CD4-positive, alpha-beta T cell treated with Interleukin-2 at 100 ng/mL for 4 hours (primary cell): ENCODE measurements at places on chromosomes 13 and 19.
A peak's percentile ranks its signal among the peaks of the same experiment; 100 is the strongest.

GRCh38 chr19:49331616-49332055 lies 3.6 kb upstream of the CD37 start:
- peak; percentile 79 for DNase-seq

GRCh38 chr13:76620036-76620435 lies 266.2 kb downstream of the KCTD12 start:
- DNase-seq, result no peak

DNA sequence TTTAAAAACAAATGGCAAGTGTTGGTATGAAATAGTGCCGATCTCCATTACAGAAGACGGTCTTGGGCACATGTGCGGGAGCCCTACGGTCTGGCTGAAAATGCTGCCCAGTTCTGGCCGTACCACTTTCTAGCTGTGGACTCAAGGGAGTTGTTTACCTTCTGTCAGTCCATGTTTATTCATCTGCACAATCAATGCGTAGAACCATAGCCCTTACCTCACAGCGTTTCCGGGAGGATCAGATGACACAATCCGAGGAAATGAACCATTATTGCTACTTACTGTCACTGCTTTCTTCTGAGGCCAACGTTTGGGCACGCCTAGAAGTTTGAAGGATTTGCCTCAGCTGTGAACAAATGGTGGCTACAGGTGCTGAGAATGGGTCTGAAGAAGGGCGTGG lies 31.2 kb downstream of the GADD45B start:
- DNase-seq, result peak; percentile 66

DNA sequence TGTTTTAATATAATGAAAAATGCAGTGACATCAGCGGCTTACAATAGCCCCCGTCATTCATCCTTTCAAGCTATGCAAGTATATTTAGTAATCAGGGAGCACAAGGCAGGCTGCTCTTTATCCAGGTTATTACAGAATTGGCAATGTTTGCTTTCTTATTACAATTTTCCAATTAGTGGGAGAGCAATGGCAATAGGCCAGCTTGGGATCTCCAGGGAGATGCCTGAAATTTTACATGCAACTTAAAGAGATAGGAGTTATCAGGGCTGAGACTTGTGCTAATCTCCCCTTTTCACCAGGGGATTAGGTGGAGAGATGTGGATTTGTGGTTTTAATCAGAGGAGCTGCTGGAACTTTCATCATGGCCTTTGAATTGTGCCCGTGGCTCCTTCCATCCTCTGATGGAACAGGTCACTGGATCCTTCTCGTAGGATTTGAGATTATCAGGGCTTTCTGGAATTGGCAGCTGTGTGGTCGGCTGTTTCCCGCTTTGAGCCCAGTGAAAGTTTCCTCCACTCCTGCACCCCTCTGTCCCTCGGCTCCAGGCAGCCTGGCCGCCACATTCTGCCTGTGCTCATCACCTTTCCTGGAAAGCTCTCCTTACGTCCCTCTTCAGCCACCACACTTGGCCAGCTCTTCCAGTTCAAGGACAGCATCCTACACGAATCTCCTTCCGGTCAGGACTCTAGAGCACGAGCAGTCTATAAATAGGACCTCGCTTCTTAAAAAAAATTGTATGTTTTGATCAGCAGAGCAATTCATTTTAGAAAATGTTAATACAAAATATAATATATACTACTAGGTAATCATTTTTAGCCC lies 47.0 kb downstream of the CBY2 start:
- no peak for DNase-seq

DNA sequence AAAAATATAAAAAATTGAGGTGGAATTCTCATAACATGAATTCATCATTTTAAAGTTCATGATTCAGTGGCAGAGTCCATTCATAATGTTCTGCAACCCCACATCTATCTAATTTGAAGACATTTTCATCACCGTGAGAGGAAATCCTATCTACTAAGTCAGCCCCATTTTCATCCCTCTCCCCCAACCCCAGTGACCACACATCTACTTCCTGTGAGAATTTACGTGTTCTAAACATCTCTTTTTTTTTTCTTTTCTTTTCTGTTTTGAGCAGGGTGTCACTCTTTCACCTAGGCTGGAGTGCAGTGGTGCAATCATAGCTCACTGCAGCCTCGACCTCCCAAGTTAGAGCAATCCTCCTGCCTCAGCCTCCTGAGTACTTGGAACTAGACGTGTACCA lies 17.5 kb downstream of the ATCAY start:
- DNase-seq, result no peak

GRCh38 chr13:50527612-50528509 lies 315.6 kb downstream of the DLEU7 start:
- no peak for DNase-seq

- peak; percentile 60 for DNase-seq
Measured at GRCh38 chr13:100392709-100393630, 195.6 kb downstream of the GGACT start.

DNA sequence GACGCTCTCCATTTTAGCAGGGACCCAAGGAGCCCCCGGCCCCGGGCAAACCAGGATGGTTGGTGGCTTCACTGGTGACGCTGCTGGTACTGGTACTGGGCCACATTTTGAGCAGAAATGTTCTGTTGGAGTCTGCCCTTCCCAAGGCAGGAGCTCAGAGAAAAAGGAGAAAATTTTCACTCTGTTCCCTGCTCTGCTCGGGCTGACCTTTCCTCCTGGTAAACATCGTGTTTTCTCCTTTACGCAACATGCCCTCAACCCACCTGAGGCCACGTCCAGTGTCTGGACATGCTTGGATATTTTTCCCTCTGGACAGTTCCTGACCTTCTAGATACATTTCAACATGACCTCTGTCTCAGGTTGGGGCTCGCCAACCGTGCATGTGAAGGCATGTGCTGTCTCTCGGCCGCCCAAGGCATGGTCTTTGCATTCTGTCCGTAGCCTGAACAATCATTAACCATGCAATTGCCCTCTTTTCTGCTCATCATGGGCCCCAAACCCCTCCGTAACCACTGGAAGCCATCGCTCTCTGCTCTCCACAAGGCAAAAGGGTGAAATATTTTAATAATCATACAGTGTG lies 115.2 kb upstream of the PEG3 start:
- no peak for DNase-seq

- DNase-seq, result no peak
Measured at GRCh38 chr13:105719859-105720258, 815.6 kb downstream of the EFNB2 start.

DNA sequence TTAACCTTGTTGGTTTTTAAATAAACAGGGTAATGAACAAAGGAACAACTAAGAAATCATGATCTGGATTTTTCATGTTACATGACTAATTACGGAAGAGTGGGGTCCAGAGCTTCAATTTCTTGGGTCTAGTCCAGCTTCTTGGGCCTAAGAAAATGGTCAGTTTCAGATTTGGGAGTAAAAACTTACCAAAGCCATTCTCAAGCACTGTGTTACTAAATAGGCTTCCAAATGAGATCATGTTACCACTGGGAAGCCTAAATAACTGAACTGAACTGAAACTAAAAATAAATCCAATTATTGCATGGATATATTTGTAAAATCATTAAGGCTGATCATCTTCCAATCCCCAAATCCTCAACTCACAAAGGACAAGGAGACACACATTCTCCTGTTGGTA lies 13.9 kb downstream of the TBC1D4 start:
- no peak for DNase-seq
